Large intestine (tissue), 12 donors: ENCODE measurements at places on chromosomes 12 and 14. TPM values are rescaled to one million over a fixed set of nuclear protein-coding genes. Genes with fewer than 3 reads are reported as not detected.

GRCh38 chr12:52440821-52441319 lies 6.7 kb upstream of the KRT75 start:
- H3K4me1 ChIP-seq: no peaks in the 10 kb centered on the region
- no peak overlapping the region for H3K27ac ChIP-seq
- no peaks in the 10 kb centered on the region for H3K36me3 ChIP-seq
- peaks cover 3% of the 10 kb centered on the region for H3K27me3 ChIP-seq

GRCh38 chr14:36852981-36853691 lies 191.5 kb downstream of the PAX9 start:
- no peaks in the 10 kb centered on the region for H3K27me3 ChIP-seq
- no peak overlapping the region for H3K4me3 ChIP-seq
- no peak overlapping the region for H3K27ac ChIP-seq
- DNase-seq: no peak
- H3K4me1 ChIP-seq: no peaks in the 10 kb centered on the region
- no peaks in the 10 kb centered on the region for H3K36me3 ChIP-seq

- no peaks in the 10 kb centered on the region for H3K27me3 ChIP-seq
- no peaks in the 10 kb centered on the region for H3K36me3 ChIP-seq
- H3K27ac ChIP-seq: no peak overlapping the region
- DNase-seq: no peak
- H3K4me1 ChIP-seq: no peaks in the 10 kb centered on the region
- H3K4me3 ChIP-seq: no peak overlapping the region
These were observed 473.4 kb upstream of the LMO3 start for GRCh38 chr12:17079251-17079909.

- no peak overlapping the region for H3K27ac ChIP-seq
- no peak for DNase-seq
- no peaks in the 10 kb centered on the region for H3K27me3 ChIP-seq
- H3K4me3 ChIP-seq: no peak overlapping the region
- H3K4me1 ChIP-seq: peaks cover 21% of the 10 kb centered on the region
These were observed 6.7 kb downstream of the KRT7 start for GRCh38 chr12:52239767-52240166.

Gene CRY1
- polyA plus RNA-seq: 25.5 TPM

Gene RFX4
- polyA plus RNA-seq: 0.13 TPM
